ENCODE measurements at places on chromosomes 6 and 20.

- no peak for DNase-seq
These were observed 59.4 kb upstream of the CD83 start for GRCh38 chr6:14058029-14058695.

- DNase-seq, result no peak
These were observed 98.1 kb downstream of the RALGAPA2 start for GRCh38 chr20:20614391-20614790.

GRCh38 chr6:140382355-140382754 lies 1007.9 kb upstream of the CITED2 start:
- no peak for DNase-seq

- DNase-seq, result no peak
These were observed 127.9 kb upstream of the NAA20 start for GRCh38 chr20:19889011-19889953.

GRCh38 chr6:168441434-168442391 lies 729 bp downstream of the SMOC2 start:
- no peak for DNase-seq

DNA sequence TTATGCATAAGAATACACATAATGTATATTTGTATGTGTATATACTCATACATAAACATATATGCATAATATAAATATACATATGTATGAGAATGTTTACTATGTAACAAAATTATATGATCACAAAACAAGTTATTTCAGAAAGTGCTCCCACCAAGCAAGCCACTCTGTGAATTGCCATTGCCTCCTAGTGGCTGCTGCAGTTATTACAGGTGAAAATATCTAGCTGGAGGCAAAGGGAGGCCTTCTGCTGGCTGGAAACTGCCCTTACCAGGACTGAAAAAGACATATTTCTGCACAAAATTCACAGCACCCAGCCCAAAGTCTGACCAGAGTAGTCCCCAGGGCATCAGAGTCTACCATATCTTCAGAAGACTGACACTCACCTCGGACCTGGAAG lies 14.4 kb upstream of the ADAM33 start:
- DNase-seq, result no peak

- DNase-seq, result peak; percentile 23
These were observed at the start of gene AAR2 for GRCh38 chr20:36235892-36236785. TSS of gene AAR2 (plus strand) at chr20:36236478. CDS start at chr20:36239869, 3,391 bp downstream.

GRCh38 chr20:22794200-22794599 lies 209.8 kb upstream of the FOXA2 start:
- DNase-seq, result no peak

DNA sequence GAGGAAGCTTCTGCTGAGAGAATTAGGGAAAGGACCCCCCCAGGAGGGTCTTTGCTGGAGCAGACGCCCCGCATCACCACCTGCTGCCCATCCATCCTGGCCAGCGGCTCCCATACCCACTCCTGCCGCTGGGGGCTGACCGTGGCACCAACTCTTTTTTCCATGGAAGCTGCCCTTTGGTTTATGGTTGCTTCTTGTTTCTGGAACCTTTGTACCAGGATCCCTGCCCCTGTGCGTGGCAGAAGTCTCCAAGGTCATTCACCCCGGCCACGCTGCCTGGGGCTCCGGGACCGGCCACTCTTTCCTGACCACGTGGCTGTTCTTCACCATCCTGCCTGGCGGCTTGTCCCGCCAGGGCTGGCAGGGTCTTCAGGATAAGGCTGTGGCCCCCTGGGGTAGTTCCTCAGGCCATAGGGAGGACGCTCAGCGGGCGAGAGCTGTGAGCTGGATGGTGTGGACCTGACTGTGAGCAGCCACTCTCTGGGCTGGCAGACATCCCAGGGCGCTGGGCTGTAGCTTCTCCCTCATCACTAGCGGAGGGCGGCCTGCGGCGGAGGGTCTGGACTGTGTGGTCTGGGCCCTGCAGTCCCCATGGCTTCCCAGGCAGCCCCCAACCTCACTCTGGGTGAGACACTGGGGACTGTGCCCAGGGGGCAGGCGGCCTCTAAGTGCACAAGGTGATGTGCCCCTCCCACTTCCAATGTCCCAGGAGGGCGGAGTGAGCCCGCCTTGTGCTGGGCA lies 22.8 kb upstream of the RBBP8NL start:
- no peak for DNase-seq

DNA sequence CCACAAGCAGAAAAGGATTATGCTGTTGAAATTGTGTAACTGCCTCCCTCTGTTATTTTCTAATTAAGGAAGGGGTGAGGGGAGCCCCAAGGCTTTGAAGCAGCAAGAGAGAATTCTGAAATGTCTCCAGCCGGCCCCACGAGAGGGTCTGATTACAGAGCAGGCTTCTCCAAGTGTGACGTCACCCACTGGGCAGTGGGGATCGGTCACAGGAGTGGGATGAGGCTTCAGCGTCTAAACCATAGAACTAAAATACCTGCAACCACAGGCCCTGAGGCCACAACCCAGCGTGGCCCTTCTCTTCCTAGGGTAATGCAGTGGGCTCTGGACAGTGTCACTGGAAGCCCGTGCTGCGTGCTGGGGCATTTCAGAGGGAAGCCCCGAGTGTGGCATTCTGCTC lies 38.6 kb upstream of the APCDD1L start:
- no peak for DNase-seq

DNA sequence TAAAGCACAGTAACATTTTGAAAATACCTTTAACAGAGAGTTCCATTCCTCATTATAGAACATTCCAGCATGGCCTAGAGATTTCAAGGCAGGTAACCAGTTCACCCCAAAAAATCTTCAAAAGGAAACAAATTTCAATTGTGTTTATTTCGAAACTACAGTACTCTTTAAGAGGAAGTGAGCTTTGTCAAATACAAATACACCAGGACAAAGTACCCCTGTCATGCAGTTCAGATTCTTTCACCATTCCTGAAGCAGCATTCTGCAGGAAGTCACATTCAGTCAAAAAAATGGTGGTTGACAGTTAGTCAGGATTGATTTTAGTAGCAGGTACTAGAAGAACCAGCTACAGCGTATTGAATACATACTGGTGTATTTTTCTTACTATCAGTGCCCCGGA lies 89.6 kb upstream of the RIN2 start:
- DNase-seq, result no peak

- no peak for DNase-seq
These were observed 154.8 kb downstream of the BCAS1 start for GRCh38 chr20:53915446-53916172.

DNA sequence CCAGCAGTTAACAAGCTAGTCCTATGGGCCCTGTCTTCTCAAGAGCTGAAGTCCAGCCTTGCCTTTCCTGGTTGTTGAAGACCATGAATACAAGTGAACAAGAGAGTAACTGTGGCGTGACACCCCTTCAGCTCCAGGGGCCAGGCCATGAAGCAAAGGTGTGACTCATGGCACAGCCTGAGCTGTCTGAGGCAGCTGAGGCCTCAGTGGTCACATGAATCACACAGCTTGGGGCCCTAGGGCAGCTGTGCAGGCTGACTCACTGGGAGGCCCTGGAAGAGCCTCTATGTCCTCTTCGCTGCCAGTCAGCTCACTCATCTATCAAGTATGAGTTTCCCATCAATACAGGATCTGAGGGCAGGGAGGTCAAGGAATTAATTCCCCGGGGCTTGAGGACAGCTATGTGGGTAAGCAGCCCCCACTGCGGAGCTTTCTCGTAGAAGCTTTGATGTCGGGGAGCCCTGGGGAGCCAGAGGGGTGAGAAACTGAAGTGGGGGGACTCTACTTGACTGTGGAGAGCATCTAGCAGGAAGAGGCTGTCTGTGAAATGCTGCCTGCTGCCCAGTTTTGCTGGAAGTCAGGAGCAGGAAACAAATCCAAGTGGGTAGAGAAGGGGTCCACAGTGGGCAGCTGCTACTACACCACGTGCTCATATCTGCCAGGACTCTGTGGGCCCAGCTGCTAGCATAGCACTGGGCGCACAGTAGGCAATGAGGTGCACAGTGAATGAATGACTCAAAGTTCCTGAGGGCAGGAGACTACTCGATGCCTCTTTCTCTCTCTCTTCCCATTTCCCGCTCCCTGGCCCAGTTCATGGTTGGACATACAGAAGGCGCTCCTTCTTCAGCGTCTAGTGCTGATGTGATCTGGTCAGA lies 13.7 kb upstream of the FAM83C start:
- DNase-seq, result no peak

DNA sequence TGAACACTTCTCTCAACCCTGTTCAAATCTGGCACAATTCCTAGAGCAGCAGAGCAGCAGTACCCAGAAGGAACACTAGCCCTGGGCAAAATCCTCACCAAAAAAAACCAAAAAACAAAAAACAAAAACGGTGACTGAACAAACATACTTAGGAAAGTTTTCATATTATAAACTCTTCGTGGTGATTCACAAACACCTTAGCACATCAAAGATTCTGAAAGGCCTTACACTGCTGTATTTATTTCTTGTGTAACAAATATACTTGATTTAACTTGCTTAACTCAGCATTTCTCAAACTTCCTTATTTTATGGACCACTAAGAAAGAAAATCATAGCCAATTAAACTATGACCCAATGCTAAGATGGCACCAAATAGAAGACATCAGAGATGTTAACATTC lies 57.8 kb upstream of the RREB1 start:
- no peak for DNase-seq

GRCh38 chr20:48002517-48002970 lies 217.3 kb upstream of the SULF2 start:
- DNase-seq, result no peak
